ENCODE measurements at places on chromosomes 7 and 10. TPM values are rescaled to one million over a fixed set of nuclear protein-coding genes. Genes with fewer than 3 reads are reported as not detected.

Gene SPAM1
- total RNA-seq = not detected

Gene RELN
- 0.49 TPM for total RNA-seq

Gene SLC29A3
- total RNA-seq = 5.9 TPM

Gene TBX20
- total RNA-seq = 3.4 TPM

Gene PTPRZ1
- 11.7 TPM for total RNA-seq

Gene EFCAB10
- total RNA-seq = not detected

Gene DLX5
- total RNA-seq = 0.92 TPM

Gene SPDYE1
- not detected for total RNA-seq

All from thoracic aorta (tissue), 2 donors.